Thoracic aorta (tissue), 2 donors: ENCODE measurements at places on chromosomes 7 and 10. TPM values are rescaled to one million over a fixed set of nuclear protein-coding genes. Genes with fewer than 3 reads are reported as not detected.

Gene SPDYE1
- total RNA-seq: not detected

Gene CDNF
- total RNA-seq: 3.4 TPM

GRCh38 chr7:158955146-158955870 is 99.0 kb downstream of the DYNC2I1 start:
- no peaks in the 10 kb centered on the region for H3K36me3 ChIP-seq
- H3K27ac ChIP-seq: no peak overlapping the region
- H3K4me1 ChIP-seq: no peaks in the 10 kb centered on the region
- H3K4me3 ChIP-seq: no peak overlapping the region
- DNase-seq: no peak
- H3K27me3 ChIP-seq: no peaks in the 10 kb centered on the region

DNA sequence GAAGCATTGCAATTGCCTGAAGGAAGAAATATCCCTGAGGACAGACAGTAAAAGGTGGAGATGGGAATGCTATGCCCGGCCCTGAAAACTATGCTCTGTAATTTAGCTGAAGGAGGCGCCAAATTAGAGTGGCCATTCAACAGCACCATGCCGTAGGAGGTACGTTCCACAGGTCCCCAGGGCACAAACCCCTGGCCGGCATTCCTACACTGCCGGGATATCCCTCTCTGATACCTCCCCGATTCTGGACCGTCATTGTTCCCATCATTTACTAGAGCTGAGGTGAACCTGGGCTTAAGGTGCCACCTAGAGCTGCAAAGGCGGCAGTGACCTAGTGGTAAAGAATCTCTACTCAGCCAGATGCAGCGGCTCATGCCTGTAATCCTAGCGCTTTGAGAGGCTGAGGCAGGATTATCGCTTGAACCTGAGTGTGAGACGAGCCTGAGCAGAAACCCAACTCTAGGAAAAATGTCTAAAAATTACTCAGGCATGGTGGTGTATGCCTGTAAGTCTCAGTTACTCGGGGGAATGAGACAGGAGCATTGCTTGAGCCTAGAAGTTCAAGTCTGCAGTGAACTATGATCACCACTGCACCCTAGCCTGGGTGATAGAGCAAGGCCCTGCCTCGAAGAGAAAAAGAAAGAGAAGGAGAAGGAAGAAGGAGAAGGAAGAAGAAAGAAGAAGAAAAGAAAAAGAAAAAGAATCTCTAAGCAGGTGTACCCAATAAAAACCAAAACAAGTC is 53.0 kb upstream of the TNKS2 start:
- peak overlapping the region; percentile 25 for H3K4me3 ChIP-seq
- H3K36me3 ChIP-seq: no peaks in the 10 kb centered on the region
- H3K27me3 ChIP-seq: no peaks in the 10 kb centered on the region
- peaks cover 10% of the 10 kb centered on the region for H3K4me1 ChIP-seq
- no peak overlapping the region for H3K27ac ChIP-seq
- DNase-seq: no peak

DNA sequence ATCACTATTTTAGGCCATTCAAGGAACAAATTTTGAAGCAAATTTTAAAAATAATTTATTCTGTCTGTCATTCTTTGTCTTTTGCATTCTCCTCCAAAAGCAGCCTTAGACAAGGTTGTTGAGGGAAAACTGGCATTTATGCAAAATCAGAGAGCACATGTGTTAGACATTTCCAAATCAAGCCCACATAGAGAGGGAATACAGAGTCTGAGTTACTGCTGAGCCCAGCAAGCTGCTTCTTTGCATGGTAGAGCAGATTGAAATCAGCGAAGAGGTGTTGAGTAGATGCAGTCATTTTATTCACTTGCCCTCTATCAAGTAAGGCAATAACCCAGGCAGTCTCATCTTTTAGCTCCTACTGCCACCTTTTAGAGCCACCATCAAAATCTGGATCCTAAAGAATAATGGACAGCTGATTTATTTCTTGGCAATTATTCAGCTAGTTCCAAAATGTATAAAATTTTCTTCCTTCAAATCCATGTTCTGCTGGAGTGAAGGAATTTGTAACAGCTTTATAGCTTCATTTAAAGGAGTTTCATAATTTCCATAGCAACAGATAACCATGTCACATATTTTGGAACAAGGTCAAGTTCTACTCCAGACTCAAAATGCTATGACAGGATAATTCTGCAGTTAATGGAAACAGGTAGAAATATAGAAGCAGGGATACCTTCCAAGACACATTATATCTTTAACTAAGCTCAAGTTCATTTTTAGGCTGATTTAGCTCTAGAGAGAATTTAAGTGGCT is 7.3 kb upstream of the PCDH15 start:
- DNase-seq: no peak
- H3K4me1 ChIP-seq: no peaks in the 10 kb centered on the region
- no peak overlapping the region for H3K4me3 ChIP-seq
- no peaks in the 10 kb centered on the region for H3K27me3 ChIP-seq
- no peak overlapping the region for H3K27ac ChIP-seq

DNA sequence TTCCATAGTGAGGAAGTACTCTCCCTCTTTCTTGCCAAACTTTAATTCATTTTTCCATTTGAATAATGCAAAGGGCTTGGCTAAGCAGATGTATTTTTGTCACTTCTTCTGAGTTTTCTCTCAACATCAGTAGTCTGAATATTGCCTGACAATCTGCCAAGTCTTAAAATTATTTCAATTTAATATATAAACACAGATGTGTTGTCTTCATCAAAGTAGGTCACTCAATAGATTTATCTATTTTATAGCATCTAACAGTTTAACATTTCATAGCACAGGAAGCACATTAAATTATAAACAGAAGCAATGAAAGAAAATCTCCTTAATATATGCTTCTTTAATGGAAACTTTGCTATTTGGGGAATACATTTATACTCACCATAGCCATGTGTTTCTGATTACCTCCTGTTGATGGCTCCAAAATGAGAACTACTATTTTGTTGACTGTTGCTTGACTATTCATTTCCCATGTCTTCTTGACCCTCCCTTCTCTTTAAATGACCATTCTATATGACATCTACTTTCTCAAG is 4.5 kb downstream of the CPED1 start:
- no peak for DNase-seq
- H3K4me3 ChIP-seq: peak overlapping the region; percentile 77
- peaks cover 56% of the 10 kb centered on the region for H3K4me1 ChIP-seq
- H3K36me3 ChIP-seq: no peaks in the 10 kb centered on the region
- H3K27ac ChIP-seq: peak overlapping the region; percentile 85

Gene NHLRC2
- total RNA-seq: 56.5 TPM

- H3K4me3 ChIP-seq: no peak overlapping the region
- H3K4me1 ChIP-seq: no peaks in the 10 kb centered on the region
- no peaks in the 10 kb centered on the region for H3K36me3 ChIP-seq
- no peak for DNase-seq
- H3K27ac ChIP-seq: no peak overlapping the region
- no peaks in the 10 kb centered on the region for H3K27me3 ChIP-seq
Measured at GRCh38 chr10:61923950-61924274, 22.4 kb downstream of the ARID5B start.

DNA sequence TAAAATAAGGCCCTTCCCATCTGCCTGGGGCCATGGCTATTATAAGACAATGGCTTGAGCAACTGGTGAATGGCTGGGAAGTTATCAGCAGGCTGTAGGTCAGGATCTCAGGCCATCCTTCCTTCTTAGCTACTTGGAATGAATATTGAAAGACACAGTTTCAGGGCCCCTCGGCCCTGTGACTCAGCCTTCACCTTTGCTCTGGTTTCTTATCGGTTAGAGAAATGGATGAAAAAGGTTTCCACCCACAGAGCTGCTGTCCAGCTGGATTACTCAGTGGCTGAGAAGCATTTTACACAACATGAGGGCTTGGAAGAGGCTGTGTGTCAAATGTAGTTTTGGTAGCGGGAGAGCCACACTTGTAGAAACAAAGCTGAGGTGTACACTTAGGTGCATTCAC is 9.4 kb downstream of the ACSL5 start:
- no peaks in the 10 kb centered on the region for H3K4me1 ChIP-seq
- no peaks in the 10 kb centered on the region for H3K36me3 ChIP-seq
- no peak for DNase-seq
- no peak overlapping the region for H3K27ac ChIP-seq
- no peak overlapping the region for H3K4me3 ChIP-seq

Gene CAMK1D
- 8.7 TPM for total RNA-seq

DNA sequence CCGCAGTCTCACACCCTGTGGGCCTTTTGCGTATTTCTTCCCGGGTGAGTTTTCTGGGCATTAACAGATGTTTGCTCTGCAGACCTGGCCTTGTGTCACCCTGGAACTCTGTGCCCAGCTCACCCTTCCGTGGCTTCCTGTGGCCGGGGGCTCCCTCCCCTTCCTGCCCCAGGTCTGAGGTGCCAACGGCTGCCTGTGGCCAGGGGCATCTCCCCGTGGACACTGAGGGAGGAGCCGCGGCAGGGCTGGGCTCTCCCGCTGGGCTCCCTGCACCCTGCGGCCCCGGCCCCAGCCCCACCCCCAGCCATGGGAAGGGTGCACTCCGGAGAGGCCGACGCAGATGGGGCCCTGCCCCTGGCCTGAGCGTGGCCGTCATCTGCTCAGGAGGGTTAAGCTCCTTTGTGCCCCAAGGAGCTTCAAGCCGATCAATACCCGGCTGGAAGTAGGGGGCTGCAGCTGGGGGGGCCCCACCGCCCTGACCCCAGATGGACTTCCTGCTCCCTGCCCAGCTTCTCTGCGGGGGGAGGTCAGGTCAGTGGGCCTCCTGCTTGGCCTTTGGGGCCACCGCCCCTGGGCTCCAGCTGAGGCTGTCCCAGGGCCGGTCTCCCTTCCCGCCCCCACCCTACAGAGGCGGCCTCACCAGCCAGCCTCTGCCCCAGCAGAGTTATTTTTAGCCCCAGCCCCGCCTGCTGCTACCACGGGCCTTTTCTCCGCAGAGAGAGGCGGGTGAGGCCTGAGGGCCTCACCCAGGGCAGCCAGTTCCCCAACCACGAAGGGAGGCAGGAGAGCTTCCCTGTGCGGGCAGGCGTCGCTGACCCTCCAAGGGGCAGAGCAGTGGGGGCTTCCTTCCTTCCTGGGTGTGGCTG is 24.2 kb downstream of the PWWP2B start:
- H3K36me3 ChIP-seq: no peaks in the 10 kb centered on the region
- H3K4me1 ChIP-seq: peaks cover 39% of the 10 kb centered on the region
- H3K4me3 ChIP-seq: peak overlapping the region; percentile 58

Gene SEC31B
- total RNA-seq: 11.2 TPM

- H3K4me1 ChIP-seq: no peaks in the 10 kb centered on the region
- no peak overlapping the region for H3K4me3 ChIP-seq
- no peak overlapping the region for H3K27ac ChIP-seq
- DNase-seq: no peak
- no peaks in the 10 kb centered on the region for H3K27me3 ChIP-seq
Measured at GRCh38 chr7:84914598-84914997, 272.3 kb downstream of the SEMA3D start.

Gene PTPRN2
- 3.1 TPM for total RNA-seq

DNA sequence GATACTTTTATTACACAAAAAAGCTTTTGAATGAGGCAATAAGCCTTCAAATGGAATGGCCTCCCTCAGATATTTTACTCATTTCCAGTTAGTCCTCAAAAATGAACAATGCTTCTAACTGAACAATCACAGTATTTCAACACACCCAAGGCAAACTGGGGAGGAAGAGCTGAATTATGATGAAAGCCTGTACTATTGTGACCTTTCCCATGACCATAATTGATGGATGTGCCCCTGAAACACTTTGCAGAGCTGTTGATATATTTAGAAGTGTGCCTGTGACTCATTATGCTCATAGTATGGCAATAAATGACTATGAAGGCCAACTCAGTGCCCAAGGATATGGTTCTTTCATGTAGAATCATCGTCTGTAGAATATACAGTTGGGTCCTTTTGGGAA is 248.1 kb downstream of the AHR start:
- no peak overlapping the region for H3K27ac ChIP-seq
- peak overlapping the region; percentile 27 for H3K4me3 ChIP-seq
- peaks cover 21% of the 10 kb centered on the region for H3K4me1 ChIP-seq

DNA sequence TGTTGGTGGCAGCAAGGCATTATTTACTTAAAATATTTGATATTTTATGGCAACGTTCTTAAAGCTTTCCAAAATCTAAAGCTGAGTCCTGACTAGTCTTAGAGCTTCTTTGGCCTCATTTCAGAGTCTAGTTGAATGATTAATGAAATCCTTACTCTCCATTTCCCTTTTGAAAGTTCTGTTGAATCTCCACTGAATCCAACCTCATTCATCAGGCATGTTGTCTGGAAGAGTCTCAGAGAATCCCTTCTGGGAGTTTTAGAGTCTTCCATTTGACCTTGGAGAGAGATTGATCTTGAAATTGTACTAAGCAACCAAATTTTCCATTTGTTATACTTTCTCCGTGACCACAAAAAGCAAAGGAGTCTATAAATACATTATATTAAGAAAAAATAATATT is 198.5 kb upstream of the TMEM196 start:
- H3K4me1 ChIP-seq: no peaks in the 10 kb centered on the region
- H3K36me3 ChIP-seq: no peaks in the 10 kb centered on the region
- no peak for DNase-seq
- no peaks in the 10 kb centered on the region for H3K27me3 ChIP-seq

GRCh38 chr7:155593461-155594162 is 47.3 kb upstream of the CNPY1 start:
- H3K4me3 ChIP-seq: no peak overlapping the region
- H3K36me3 ChIP-seq: no peaks in the 10 kb centered on the region
- H3K27ac ChIP-seq: no peak overlapping the region
- no peaks in the 10 kb centered on the region for H3K27me3 ChIP-seq

Gene SFTPA1
- total RNA-seq: not detected

GRCh38 chr7:18224138-18224537 is 196.5 kb upstream of the PRPS1L1 start:
- H3K4me3 ChIP-seq: peak overlapping the region; percentile 43
- DNase-seq: no peak
- H3K4me1 ChIP-seq: peaks cover 77% of the 10 kb centered on the region
- no peaks in the 10 kb centered on the region for H3K27me3 ChIP-seq
- H3K36me3 ChIP-seq: no peaks in the 10 kb centered on the region

- DNase-seq: no peak
- H3K27ac ChIP-seq: peak overlapping the region; percentile 73
- H3K4me1 ChIP-seq: peaks cover 10% of the 10 kb centered on the region
Measured at GRCh38 chr10:69789164-69789576, 12.5 kb upstream of the COL13A1 start.

Gene NPC1L1
- 2.2 TPM for total RNA-seq

- DNase-seq: no peak
- peaks cover 3% of the 10 kb centered on the region for H3K4me1 ChIP-seq
- no peak overlapping the region for H3K4me3 ChIP-seq
- H3K27ac ChIP-seq: no peak overlapping the region
Measured at GRCh38 chr10:82981137-82981723, 1106.2 kb downstream of the NRG3 start.
